ENCODE measurements at places on chromosomes 11 and 22.

DNA sequence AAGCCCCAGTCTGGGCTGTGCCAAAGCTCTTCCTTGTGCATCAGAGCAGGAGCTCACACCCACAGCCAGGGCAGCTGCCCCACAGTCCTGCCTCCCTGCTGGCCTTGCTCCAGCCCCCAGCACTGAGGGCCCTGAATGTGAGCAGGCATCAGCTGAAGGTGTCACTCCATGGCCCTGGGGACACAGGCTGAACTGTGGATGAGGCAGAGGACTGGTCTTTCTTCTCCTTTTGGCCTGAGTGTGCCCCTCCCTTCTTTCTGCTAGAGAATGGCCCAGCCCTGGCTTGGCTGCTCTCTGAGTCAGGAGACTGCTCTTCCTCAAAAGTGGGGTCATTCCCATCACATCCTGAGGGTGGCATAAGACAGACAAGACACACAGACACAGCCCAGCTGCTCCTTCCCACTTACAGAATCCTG, 16.2 kb downstream of the OTOG start:
- DNase-seq, result no peak

DNA sequence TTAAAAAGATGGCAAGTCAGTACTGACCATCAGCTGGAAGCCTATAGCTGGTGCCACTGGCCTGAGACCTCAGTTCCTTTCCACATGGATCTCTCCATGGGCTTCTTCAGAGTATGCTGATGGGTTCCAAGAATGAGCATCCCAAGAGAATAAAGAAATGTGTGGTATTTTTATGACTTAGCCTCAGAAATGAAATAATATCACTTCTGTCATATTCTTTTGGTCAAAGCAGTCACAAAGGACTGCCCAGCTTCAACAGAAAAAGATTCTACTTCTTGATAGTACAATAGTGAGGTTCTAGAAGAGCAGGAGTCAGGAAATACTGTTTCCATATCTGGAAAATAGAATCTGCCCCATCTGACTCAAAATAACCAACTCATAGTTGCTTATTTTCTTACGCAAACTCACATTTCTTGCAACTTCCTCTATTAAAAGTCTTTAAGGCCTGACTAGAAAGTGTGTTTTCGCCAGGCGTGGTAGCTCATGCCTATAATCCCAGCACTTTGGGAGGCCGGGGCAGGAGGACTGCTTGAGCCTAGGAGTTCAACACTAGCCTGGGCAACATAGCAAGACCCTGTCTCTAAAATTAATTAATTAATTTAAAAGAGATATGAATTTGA, 116.9 kb downstream of the SIK3 start:
- no peak for DNase-seq

- no peak for DNase-seq
These were observed 117.0 kb downstream of the FBXO7 start for GRCh38 chr22:32591620-32592019.

GRCh38 chr11:47176328-47177228, at the start of gene ARFGAP2:
ARFGAP2 (minus strand) TSS chr11:47176879; CDS start chr11:47176853, 26 bp downstream.
- DNase-seq, result peak; percentile 95

DNA sequence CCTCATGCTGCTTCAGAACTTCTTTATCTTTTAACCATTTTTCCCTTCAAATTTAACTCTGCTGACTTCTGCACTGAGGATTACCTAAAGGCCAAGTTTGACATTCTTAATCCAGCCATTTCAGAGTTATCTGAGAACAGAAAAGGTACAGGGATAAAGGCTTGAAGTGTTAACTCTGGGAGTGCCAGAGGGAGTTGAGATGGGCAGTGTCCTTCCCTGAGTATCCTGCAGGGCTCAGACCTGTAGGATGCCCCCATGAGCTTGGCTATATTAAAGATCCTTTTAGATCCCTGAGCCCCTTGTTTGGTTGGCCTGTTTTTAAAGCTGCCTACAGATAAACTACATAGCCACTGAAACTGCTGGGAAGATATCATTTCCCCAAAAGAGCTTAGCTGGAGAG, 268.4 kb upstream of the KIRREL3 start:
- no peak for DNase-seq

DNA sequence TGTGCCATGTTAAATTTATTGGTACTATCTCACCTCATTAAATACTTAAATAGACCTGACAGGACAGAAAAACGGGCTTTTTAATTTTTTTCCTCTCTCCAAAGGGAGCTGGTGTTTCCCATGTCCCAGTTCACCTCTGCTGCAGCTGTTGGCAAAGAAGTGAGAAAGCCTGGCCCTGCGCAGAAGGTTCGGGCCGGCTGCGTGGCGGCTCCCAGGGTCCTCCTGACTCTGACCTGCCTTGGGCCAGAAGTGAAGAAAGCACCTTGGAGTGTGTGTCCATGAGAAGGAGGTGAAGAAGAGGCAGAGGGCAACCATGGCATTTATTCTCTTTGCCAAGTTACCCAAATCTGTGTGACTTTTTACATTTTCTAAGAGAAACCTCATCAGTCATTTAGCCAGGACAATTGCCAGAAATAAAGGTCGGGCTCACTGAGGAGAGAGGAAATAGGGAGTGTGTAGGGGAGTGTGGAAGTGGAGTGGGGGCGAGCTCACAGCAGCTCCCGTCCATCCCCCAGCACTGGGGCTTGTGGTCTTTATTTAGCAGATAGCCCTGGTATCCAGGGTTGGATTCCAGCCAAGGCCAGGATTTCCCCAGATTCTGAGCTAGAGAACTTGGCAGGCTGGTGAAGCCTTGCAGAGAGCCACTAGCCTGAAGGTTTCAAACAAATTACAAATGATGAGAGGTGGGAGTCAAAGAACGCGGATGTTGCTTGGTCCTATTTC, 102.4 kb upstream of the CADM1 start:
- DNase-seq, result peak; percentile 45

DNA sequence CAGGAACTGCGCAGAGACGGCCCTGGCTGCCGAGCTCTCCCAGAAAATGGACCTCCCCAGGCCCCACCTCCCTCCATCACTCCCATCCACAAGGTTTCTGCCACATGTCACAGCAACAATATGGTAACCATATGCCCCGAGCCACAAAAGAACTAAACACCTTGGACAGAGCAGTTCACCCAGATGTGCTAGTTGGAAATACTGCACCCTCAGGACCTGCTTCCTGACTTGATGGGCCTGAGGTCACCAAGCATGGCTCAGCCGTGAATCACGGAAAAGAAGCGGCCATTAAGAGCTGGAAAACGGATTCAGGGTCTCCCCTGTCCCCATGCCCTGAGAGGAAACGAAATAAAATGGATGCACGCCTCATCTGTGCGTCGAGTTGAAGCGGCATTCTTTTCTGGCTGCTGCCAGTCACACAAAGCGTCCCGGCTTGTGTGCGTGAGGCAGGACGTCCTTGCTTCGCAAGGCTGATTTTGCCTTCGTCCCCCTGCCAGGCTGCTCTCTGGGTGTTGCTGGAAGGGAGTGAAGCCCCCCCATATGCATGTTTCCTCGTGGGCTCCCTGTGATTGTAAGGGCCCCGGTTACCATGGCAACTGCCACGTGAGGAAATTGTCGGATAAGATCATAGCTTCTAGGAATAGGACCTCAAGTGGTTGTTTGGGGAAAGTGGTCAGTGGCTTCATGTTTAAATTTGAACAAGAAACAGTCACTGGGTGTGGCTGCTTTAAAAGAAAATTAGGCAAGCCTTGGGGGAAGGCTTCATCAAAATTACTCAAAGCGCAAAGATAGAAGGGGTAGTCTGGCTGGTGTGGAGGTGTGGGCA, 51.7 kb downstream of the FLI1 start:
- no peak for DNase-seq

DNA sequence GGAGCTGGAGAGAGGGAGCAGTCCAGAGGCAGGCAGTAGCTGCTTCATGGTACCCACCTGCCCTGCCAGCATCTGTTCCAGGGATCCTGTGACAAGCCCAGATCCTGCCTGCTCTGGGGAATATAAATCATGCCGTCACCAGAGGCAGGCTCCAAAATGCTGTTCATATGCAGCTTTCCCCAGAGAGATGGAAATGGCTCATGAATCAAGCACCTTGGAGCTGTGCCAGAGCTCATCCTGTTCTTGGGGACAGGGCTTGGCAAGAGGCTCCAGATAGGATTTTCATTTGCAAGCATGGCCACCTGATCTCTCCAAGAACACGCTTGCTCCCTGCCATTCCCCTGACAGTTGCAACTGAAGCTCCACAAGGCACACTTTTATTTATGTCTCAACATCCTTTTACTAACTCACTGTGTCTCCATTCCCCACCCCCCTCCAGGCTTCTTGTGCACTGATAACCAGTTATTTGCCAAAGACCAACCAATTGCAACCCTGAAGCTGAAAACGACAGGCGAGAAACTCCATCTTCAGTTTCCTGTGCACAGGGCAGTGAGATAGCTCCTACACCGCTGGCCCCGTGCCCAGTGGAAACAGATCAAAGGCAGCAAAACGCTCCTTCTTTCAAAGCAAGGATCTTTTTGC, 115.8 kb upstream of the PITPNB start:
- DNase-seq, result peak; percentile 97

DNA sequence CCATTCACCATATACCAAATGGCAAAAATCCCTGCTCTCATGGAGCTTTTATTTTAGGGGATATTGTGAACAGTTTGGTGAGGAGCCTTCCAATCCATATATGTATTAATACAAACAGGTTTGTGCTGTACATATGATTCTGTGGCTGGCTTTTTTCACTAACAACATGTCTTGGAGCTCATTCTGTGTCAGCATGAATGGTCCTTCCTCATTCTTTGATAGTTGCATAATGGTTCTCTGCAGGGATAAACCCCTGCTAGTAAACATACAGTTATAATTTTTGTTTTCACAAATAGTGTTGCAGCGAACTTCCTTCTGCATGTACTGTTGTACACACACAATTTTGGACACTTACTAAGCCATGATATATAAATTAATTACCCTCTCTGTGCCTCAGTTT, 8.3 kb downstream of the PRR5L start:
- no peak for DNase-seq

GRCh38 chr11:20477418-20478090, 90.0 kb downstream of the PRMT3 start:
- no peak for DNase-seq

- DNase-seq, result no peak
These were observed 8.2 kb downstream of the CREBZF start for GRCh38 chr11:85656777-85657176.

GRCh38 chr11:35412285-35412684, 7.1 kb downstream of the SLC1A2 start:
- DNase-seq, result peak; percentile 5

DNA sequence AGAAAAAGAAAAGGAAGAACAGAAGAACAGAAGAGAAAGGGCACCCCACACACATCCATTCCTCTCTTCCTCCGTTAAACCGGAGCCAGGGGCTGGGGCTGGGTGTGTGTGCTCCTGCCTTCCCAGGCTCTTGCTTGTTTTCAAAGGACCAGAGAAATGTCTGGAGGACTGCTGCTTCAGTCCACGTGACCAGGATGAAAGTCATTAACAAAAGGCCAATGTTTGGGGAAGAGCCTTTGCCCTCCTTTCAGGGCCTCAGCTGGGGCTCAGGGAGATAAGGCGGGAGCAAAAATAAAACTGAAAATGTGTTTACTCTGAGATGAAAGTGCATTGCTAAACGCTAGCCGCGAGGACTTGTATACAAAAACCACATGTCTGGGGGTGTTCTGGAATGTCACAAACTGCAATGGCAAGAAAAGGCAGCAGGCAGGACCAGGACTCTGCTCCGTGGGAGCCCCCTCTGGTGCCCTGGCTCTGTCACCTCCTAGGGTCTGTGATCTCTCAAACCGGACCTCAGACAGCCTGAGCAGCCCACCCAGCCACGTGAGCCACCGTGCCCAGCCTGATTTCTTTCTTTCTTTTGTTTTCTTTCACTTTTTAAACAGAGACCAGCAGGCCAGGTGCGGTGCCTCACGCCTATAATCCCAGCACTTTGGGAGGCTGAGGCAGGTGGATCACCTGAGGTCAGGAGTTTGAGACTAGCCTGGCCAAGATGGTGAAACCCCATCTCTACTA, 31.6 kb upstream of the MYH9 start:
- no peak for DNase-seq

DNA sequence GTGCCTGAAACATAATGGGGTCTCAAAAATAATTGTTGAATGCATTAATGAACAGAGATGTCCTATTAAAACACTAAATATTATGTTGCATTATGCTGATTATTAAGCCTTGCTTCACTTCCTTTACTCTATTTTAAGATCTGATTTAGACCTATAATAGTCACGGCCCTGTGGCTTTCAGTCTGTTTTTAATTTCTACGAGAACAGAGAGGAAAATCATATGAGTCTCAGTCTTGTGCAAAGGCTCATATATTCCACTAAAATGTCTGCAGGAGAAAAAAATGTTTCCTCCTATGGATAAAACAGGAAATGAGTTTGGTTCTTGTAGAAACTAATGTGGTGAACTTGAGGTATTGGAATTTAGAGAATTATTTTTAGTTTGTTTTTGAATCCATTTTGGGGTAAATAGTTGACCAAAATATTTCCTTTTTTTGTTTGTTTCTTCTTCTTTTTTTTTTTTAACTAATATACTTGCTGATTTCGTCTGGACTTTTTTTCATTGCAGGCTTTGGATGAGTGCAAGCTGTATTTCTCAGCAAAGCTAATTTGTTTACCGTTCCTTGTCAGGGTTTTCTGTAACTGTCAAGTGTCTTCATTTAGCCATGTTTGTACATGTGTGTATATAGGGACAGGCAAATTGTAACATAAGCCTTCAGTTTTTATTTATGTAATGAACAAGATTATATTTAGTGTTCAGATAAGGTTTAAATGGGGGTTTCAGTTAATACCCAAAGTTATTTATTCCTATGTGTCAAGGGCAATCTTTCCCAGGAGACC, 139.1 kb upstream of the DDI1 start:
- no peak for DNase-seq

DNA sequence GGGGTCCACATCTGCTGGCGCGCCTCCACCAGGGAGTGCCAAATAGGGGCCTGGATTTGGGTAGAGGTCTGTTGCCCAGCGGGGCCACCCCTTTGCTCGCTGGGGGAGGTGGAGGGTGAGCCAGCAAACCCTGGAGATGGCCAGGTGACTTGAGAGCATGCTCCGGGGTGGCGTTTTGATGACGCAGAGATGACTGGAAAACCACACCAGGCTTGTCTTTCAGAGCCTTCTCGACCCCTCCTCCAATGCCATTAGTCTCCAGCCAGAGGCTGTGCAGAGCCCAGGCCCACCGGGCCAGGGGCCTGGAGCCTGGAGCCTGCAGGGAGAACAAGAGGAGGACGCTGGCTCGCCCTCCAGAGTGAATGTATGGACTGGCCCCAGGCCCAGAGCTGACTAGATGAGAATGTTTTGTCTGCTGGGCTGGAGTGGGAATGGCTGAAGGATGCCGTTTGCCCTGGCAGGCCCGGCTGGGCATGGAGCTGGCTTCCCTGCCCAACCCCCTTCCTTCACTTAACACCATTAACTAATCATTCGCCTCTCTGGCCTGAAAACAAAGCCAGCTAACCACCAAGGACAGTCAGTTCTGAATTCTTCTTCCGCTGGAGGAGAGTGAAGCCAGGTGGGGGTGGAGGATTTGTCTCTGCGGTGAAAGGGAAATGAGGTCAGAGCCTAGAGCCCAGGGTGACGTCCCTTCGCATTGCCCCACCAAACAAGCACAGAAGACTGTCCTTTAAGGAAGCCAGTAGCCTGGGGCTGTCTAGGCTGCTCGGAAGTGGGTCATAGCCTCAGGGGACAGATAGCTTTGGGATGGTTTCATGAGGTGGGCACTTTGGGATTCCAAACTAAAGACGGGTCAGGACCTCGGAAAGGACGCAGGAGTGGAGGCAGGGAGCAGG, 1.6 kb upstream of the MCAM start:
- no peak for DNase-seq

- no peak for DNase-seq
These were observed 310.2 kb downstream of the DLG2 start for GRCh38 chr11:85316967-85317366.

GRCh38 chr22:44033694-44034093, 9.6 kb downstream of the PARVB start:
- DNase-seq, result no peak

Measured in NCI-H1105 (cell line).